ENCODE measurements at places on chromosomes 2 and 18.

- no peak for DNase-seq
Measured at GRCh38 chr2:186503827-186504606, 18.0 kb downstream of the ZC3H15 start.

DNA sequence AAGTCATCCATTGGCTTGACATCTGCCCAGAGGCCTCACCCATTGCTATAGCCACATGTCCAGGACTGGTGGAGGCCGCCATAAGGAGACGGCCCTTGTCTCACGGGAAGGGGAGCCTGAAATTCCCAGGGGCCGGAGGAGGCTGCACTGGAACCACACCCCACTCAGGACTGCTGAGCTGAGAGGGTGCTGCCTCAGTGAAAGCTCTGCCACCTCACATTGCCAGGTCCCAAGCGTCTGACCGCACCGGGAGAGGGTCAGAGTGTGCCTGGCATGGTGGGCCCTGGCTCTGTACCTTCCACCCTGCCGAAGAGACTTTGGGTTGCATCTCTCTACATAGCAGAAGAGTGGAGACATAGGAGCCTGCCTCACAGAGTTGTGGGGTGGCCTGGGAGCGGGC is 134.1 kb upstream of the GLI2 start:
- no peak for DNase-seq

DNA sequence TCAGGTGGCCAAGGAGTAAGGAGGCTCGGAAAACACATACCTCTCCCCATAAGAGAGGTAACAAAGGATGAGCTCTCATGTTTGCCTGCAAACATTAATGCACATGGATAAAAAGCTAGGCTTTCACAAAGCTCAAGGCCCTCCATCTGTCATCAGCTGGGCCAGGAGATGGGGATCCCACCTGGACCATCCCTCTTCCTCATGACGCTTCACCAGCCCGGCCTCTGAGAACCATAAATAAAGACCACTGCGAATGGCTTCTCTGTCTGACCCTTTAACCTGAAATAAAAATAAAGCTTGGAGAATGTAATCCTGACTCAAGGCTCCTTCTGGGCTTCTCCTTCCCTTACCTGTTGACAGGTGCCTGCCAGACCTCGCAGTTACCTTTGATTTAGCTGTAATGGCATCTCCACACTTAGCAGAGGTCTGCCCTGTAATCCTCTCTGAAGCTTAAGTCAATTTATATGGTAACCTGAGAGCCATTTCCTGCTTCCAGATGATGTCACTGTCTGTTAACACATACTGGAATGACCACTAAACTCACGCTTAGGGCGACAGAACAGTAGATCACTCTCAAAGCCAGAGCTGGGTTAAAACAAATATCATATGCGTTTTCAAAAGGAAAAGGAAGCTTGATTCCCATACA is 29.3 kb upstream of the FOXI3 start:
- no peak for DNase-seq

DNA sequence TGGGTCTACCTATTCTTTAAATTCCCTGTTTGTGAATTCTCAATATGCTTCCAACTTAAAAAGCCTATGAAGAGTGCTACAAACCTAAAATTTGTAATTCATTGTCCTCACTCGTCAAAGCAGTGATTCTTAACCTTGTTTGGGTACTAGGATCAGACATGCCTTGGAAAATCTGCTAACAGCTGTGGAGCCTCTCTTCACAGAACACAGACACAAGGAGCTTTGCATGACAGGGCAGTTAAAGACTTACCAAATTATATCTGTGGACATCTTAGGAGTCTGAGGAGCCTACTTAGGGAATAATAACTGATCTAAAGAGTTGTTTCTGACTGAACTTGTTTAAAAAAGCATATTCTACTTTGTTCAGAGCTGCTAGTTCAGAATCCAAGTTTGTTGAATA is 38.1 kb downstream of the TMEM87B start:
- DNase-seq, result no peak

DNA sequence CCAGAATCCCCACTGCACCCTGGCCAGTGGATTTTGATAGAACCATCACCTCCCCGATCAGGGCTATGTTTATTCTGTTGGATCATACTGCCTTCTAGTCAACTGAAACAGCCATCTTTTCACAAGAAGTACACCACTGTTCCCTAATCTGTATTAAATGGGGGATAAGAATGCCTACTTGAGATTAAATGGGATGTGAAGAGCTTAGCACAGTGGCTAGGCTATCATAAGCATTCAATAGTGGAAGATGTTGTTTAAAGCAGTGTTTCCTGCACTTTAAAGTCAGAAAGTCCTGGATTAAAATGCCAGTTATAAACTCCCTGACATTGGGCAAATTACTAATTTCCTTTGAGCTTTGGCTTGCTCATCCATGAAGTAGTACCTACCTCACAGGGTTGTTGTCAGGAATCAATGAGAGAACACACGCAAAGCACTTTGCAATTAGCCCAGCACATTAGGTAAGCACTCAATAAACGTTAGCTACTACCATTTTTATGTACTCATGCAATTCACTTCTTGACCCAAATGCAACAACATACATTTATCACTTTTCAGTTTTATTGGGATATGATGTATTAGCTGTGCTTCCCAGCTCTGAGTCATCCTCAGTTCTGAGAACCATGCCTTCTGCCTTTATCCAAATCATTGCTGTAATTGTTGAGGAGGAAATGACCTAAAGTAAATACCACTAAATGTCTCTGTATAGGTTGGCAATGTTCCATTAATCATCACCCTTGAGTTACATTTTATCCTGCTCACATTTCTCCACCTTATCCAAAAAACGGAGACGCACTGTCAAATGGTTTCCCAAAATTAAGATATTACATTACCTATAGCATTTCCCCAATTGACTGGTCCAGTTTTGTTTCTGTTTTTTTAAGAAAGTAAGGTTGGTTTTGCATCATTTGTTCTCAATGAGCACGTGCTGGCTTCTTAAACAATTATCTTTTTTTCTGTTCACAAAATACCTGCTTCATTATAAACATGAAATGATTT is 2.1 kb downstream of the TMEM247 start:
- DNase-seq, result peak; percentile 76

DNA sequence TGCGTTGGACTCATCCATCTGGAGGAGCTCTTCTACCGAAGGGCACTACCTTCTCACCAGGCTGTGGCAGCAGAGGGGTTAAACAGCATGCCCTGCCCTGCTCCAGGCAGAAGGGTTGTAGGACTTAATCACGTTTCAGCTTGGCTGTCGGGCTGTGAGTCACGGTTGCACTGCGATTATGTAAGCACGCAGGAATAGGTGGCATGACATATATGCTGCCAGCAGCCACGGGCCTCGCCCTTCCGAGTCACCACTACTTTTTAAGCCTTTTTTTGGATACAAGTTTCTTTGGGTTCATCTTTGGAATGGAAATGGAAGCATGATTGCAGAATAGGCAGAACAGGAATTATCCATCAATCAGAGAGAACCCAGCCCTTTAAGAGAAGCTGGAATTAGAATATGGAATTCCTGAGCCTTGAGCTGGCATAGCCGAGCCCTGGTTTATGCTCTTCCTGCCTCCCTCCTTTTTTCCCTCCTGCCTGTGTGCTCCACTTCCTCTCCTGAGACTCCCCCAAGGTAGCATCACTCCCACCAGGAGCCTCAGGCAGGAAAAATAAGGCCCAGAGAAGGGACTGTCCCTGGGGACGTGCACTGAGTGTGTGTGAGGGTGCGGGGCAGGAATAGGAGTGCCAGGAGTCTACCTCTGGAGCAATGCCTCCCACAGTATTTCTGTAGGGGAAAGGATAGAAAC is 86.8 kb downstream of the SEMA4F start:
- peak; percentile 93 for DNase-seq

- no peak for DNase-seq
Measured at GRCh38 chr2:36582538-36582937, 15.4 kb downstream of the FEZ2 start.

GRCh38 chr2:199484927-199485326 is 27.2 kb upstream of the SATB2 start:
- no peak for DNase-seq

DNA sequence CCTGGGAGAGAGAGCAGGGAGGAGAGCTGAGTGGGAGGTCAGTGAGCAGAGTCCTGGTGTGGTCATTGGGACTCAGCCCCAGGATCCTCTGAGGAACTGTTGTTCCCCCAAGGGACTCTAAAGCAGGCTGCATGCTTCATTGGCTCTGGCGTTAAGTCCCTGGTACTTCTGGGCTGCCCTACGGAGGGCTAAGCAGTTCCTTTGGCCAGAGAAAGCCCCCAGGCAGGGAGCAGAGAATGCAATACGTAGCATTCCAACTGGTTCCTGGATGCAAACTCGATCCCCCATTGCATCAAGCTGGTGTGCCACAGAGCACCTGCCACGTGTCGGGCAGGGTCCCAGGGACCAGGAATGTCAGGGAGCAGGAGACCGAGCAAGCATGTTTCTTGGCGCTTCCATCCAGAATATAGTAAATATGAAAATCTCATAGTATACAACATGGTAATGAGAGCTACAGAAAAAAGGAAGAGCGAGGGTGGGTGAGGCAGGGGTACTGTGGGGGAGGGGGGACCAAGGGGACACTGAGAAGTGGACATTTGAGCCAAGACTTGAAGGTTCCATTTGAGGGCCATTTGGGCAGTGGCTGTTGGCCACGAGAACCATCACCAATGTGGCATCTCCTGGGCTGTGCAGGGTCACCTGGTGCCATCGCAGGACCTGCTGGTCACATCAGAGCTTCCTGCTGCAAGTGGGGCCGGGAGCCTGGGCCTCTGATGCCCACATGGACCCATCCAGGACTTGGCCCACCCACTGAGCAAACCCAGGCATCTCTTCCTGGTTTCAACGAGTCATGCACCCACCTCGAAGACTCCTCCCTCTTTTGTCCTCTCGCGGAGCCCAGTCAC is 160.4 kb downstream of the ASB1 start:
- no peak for DNase-seq

GRCh38 chr18:26650310-26651268 is 102.2 kb upstream of the KCTD1 start:
- no peak for DNase-seq

GRCh38 chr2:170878505-170878904 is 50.5 kb upstream of the GORASP2 start:
- DNase-seq, result no peak

DNA sequence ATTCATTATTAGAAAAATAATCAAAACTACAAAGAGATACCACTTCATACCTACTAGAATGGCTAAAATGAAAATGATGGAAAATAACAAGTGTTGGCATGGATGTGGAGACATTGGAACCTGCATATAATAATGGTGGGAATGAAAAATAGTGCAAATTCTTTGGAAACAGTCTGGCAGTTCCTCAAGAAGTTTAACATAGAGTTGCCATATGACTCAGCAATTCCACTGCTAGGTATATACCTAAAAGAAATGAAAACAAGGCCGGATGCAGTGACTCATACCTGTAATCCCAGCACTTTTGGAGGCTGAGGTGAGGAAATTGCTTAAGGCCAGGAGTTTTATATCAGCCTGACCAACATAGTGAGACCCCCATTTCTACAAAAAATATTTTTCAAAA is 41.6 kb upstream of the ACYP2 start:
- no peak for DNase-seq

- no peak for DNase-seq
Measured at GRCh38 chr18:56913941-56914340, 232.9 kb upstream of the BOD1L2 start.

DNA sequence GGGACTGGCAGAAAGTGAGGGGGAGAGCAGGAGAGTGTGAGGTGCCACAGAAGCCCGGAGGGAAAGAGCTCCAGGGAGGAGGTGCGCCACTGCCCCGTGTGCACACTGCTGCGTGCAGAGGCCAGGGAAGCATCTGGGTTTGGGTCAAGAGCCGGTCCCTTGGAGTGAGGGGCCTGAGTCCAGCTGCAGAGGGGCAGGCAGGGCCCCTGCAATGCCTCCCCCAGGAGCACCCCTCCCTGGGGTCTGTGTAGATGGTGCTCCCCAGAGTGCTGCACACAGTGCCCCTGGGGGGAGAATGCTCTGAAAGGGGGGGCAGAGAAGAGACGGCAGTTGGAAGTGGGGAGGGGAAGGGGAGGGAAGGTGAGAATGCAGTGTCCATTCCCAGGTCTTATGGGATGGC is 3.7 kb upstream of the LIMS2 start:
- DNase-seq, result no peak

- DNase-seq, result no peak
Measured at GRCh38 chr2:109162999-109163398, 34.0 kb downstream of the SH3RF3 start.

GRCh38 chr2:10331702-10332401 is 29.1 kb downstream of the HPCAL1 start:
- DNase-seq, result no peak

GRCh38 chr2:191915750-191916149 is 68.9 kb upstream of the CAVIN2 start:
- no peak for DNase-seq

DNA sequence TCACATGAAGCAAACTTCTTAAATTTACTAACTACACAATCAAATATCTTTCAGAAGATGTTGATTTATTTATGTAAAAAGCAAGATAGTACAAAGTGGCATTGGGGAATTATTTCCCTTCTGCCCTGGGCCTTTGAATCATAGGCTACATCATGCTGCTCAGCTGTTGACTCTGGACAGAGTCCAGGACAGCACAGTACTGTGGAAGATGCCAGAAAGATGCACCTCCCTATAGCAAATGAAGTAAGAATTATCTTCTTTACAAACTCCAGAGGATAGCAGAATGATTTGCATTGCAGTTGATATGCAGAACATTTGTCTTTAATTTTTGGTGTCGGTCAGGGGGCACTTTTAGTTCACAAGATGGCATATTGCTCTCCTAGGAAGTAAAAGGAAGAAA is 1354.5 kb upstream of the ZEB2 start:
- DNase-seq, result peak; percentile 19

DNA sequence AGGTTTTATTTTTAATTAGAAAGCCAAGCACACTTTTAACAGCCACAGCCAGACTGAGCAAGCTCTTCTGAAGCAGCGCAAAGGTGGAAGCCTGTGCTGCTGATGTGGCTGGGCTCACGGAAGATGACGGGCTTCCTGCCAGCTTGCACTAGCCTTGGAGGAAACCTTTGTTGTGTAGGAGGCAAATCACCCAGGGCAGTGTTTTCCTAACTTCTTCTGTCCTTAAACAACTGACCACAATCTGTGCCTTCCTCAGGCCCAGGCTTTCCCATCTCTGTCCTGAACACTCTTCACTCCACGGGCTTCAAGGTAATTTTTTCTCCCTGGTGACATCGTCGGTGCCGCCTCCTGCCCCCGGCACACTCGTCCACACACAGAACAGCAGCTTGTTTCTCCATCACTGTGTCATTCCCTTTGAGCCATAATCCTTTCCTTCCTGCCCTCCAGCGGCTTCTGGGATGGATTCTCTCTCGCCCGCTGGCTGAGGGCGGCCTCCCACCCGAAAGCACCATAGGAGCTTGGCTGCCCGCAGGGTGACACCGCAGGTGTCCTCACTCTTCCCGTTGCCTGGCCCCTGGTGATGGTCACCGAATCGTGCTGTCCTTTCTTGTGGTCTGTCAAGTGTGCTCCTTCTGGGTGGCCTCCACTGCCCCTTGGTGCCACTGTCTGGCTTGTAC is 31.1 kb upstream of the INHBB start:
- no peak for DNase-seq

Measured in GM04504 (cell line).